ENCODE measurements at places on chromosomes 12 and 14.

DNA sequence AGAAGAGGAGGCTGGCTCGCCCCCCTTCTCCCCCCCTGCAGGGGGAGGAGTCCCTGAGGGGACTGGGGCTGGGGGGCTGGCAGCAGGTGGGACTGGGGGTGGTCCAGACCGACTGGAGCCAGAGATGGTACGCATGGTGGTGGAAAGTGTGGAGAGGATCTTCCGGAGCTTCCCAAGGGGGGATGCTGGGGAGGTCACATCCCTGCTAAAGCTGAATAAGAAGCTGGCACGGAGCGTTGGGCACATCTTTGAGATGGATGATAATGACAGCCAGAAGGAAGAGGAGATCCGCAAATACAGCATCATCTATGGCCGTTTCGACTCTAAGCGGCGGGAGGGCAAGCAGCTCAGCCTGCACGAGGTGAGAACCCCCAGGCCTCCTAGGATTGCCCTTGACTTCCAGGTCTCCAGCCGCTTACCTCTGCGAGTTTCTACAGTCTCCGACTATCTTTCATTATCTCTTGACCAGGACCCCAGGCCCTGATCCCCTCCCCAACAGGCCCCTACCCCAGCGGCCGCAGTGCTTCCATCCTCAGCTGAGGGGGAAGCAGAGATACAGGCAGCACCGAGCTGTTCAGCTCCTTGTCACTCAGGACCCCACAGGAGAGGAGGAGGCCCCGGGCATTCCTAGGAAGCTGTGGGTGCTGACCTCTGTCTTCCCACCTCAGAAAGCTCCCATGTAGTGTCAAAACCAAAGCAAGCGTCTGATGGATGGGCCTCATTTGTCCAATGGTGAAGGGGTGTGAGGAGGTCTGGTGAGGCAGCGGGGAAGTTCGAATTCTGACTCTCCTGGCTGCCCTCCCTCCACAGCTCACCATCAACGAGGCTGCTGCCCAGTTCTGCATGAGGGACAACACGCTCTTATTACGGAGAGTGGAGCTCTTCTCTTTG is 3.0 kb downstream of the NAB2 start:
- DNase-seq: no peak

- no peak for DNase-seq
Observed at GRCh38 chr14:70741482-70741881, 67.8 kb downstream of the MAP3K9 start.

- no peak for DNase-seq
Observed at GRCh38 chr14:59376686-59377085, 88.5 kb downstream of the GPR135 start.

DNA sequence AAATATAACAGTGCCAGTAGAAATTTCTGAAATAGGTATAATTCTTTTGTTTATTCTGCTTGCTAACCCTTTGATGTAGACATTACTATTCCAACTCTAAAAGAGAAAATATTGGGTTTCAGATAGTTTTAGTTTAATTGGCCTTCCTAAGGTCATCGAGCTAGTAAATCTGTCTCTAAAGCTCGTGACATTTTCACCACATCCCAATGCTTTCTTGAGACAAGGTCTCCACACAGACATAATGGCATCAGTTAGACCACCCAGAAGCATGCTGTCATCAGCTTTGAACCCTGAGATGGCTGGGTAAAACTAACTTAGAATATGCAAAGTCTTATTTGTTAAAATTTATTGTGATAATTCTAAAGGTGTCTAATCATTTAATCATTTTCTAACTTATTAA is 52.0 kb downstream of the PIK3C2G start:
- no peak for DNase-seq

DNA sequence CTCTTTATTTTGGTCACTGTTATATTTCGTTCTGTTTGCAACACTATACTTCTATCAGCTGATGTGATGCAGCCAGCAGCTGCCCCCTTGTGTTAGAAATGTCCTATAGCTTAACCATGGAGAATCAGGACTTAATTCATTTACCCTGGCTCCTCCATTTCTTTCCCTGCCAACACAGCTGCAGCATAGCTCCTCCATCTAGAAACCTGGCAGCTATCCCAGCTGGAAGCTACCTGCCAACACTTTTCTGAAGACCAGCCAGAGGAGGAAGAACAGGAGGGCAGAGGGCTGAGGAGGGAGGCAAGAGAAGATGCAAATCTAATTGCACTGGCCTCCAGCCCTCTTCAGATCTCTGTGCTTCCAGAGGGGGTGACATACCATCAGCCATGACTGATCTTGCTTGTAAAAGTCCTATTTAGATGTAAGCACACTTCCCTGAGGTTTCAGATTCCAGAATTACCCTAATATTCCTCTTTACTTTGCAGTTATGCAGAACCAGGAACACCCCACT is 156.8 kb upstream of the TMEM260 start:
- peak; percentile 33 for DNase-seq
